Activated T-helper 1 cell treated with anti-CD3 and anti-CD28 coated beads, Interleukin-2, amount 50 U/mL, for 16 hours (primary cell): ENCODE measurements at places on chromosomes 4 and X.

- no peak for DNase-seq
These were observed 34.3 kb downstream of the OR13H1 start for GRCh38 chrX:131577999-131578734.

DNA sequence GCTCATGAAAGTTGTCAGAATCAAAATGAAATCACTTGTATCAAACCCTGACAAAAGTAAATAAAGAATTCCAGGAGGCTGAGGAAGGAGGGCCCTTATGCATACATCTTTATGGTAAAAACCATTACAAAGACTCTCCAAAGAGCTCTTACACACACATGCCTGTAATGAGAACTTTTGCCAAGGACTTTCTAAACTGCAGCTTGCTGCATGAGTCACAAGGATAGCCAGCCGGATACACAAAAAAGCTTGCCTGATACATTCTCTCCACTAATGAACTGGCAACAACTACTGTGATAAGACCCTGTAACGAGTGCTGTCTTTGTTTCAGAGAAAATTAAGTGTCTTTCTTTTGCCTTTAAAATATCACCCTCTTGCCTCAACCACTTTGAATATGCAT lies 618.1 kb downstream of the PPP4R3C start:
- DNase-seq = no peak

GRCh38 chr4:158760866-158761265 lies 8.0 kb upstream of the FNIP2 start:
- DNase-seq = no peak

- DNase-seq = no peak
These were observed 600.7 kb downstream of the CCSER1 start for GRCh38 chr4:90727938-90728337.

GRCh38 chr4:102318526-102318925 lies 26.8 kb downstream of the SLC39A8 start:
- DNase-seq = no peak

- no peak for DNase-seq
These were observed 157.1 kb upstream of the RBPJ start for GRCh38 chr4:26163425-26164362.

DNA sequence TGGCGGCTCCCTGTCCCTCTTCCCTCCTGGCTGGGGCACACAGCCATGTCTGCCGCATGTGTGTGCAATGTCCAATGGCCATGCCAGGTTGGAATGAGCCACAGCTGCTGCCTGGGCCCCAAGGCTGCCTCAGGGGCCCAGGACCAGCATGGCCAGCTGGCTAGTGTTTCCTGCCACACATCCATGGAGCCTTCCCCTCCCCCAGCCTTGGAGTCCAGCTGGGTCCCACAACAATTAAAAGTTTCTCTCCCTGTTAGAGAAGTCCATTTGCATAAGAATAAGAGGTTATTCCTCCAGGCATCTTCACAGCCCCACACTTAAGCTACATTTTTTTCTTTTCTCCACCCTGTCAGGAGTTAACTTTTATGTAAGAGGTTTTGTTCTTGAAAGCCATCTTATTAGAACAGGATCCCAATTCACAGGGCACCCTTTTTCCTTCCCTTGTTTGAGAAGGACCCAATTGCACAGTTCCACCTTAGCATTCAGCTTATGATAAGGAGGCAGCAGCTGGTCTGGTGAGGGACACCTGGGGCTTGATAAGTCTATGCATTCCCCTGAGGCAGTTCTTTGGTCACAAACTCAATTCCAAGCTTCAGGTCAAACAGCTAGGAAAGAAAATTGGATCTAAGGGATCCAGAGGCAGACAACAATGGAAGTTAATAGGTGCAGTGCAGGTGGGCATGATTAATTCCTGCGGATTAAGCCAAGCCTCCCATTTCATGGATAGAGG lies 963.3 kb upstream of the GRIA3 start:
- no peak for DNase-seq

GRCh38 chr4:74632634-74633033 lies 161.7 kb downstream of the BTC start:
- no peak for DNase-seq
